ENCODE measurements at places on chromosomes 7 and 10.

- DNase-seq, result no peak
These were observed 765 bp downstream of the WBP1L start for GRCh38 chr10:102744374-102745051.

DNA sequence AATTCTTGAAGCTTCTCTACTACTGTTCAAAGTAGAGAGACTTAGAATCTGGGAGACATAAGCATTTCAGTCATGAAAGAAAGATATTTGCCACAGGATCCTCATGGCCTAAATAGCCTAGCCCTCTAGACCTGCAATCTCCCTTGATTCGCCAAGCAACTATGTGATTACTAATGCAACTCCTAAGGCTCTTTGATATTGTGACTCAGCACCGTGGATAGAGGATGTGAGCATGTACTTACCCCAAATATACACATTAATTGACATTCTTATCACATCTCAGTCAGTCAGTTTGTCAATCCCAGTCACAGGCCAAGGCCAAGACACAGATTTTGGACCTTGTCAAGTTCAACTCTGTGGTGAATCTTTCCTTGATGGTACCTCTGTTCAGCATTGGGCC is 42.6 kb downstream of the GPR37 start:
- no peak for DNase-seq

DNA sequence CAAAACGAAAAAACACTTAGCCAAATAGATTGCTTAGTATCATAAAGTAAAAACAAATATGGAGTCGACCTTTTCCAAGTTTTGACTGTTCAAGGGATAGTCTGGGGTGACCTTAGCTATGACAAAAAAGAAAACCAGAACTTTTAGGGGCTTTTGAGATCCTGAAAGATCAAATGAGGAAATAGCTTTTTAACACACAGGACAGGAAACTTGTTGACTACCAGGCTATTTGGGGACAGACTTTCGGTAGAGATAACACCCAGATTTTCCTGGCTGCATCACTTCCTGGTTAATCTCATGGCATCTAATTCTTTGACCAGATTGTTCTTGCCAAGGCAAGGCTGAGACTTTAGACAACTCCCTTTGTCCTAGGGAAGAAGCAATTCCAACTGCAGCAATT is 34.5 kb upstream of the EGR2 start:
- no peak for DNase-seq

DNA sequence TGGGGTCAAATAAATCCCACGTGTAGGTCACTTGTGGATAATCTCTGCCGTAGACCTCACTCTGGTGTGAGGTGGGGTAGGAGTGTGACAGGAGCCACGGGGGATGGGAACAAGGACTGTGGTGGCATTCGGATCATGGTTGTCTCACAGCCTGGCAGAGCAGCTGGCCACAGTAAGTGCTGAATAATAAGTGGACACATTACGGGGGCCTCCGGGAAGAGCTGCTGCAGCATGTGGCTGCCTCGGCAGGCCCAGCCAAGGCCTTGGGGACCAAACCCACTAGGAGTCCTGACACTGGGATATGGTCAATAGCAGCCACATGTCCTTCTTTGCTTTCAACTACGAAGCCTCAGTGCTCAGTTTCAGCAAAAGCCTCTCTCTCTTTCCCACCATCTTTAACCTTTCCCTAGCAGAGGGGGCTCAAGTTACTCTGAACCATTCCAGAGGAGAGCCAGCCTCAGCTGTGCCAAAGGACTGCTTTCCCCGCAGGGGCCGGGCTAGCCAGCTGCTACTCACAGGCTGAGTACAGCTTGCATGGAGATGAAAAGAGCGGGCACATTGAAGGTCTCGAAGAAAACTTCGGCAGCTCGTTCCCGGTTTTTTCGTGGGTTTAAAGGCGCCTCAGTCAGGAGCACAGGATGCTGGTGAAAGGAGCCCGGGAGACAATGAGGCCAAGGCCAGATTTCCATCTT is 17.3 kb downstream of the ACTR1A start:
- DNase-seq, result no peak

DNA sequence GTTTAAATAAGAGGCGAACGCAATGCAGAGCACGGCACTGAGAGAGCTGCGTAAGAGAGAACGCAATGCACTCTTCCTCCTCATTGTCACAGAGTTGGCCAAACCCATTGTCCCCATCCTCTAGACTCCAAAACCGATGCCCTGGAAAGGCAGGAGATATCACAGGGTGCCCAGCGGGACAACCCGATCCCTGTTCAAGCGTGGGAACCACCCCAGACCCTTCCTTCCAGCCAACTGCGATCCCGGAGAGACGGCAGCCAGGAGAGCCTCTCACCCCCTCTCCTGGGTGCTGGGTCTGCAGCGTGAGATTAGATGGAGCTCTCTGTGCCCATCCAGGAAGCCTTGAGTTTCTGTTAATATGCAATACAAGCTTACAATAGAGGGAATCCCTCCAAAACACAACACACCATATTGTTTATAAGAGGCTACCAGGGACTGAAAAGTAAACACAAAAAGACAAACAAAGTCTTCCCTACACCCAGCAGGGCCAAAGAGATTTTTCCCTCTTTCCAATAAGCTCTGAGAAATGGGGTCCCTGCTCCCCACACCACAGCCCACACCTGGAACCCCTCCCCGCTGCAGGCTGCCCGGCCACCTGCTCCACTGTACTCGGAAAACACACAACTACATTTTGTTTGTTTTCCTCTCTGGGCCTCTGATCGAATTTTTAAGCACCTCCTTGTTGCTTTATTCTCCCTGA is 187.6 kb downstream of the ADARB2 start:
- DNase-seq, result no peak

- DNase-seq, result no peak
These were observed 76.8 kb upstream of the LEP start for GRCh38 chr7:128164061-128164954.

- no peak for DNase-seq
These were observed 188.7 kb upstream of the SEMA3E start for GRCh38 chr7:83837683-83838082.

DNA sequence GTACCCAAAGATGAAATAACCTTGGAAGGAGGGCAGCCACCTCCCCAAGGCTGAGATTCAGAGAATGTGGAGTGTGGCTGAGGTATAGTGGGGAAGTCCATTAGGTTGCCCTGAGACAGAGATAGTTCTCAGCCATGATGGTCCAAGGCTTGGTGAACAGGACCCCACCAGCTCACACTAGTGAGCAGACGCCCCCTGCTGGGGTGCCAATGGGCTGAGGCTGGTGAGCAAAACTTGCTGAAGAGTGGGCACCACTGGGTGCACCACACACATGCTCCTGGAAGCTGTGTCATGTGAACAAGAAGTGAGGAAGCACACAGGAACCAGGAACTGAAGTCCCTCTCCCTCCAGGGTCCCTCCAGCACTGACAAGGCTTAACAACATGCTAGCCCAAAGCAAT is 8.9 kb downstream of the FBXL13 start:
- no peak for DNase-seq

- DNase-seq, result no peak
These were observed 18.6 kb upstream of the VDAC2 start for GRCh38 chr10:75191821-75192568.

DNA sequence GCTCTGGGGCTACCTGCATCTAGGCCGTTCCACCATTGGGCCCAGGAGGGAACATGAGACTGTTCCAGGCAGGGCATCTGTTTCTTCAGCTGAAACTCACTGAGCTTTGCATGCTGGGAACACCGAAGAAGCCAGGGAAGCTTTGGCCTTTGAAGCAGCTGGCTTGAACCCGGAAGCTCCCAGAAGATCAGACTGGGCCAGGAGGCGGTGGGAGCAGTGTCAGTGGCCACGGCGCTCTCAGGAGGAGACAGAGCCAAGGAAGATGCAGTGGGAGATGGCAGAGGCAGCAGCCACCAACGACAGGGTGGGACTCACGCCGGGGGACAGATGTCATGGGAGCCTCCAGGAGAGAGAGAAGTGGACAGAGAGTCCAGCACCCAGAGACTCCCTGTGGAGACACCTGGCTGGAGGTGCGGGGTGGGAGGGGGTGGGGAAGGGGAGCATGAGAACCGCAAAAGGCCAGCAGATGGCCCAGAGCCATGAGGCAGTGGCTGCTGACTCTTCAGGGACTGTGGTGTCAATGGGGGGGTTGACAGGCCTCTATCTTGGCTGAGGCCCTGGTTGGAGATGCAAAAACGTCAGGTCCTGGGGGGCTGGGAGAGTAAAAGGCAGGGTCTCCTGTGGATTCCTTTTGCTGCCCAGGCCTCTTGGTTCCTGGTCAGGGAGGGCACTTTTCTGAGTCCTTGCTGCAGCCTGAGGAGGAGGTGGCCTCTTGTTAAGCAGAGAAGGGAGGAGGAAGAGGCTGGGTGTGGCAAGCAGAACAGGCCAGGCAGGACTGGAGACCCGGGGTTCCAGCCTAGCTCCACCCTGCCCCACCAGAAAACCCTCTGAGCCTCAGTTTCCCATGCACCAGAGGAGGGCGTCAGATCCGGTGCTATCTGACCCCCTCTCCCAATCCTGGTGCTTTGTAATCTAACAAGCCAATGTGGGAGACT is 6.3 kb upstream of the AQP1 start:
- no peak for DNase-seq

GRCh38 chr10:100579261-100580090 is 43.7 kb downstream of the HIF1AN start:
- DNase-seq, result no peak

DNA sequence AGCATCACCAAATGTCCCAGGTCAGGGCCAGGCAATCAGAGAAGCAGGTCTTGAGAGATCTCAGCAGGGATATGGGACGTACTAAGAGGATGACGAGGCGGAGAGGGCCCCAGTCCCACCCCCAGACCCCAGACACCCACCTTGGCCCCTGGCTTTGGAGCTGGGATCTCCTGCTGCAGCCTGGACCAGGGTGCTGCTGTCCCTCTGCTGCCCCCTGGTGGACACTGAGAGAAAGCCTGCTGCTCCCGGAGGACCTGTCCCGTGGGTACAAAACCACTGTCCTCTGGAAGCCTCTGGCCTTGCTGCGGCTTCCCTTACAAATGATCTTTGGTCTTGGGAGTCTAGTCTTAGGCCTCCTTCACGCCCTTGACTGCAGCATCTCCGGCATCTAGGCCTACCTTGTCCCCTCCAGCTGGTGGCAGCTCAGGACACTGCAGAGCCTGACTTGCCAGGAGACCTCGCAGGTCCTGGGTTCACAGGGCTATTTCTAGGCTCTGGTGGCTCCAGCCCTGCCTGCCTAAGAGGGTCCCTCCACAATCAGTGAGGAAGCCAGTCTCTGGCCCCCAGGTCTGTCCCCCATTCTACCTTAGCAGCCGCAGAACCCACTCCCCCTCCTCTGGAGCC is 97.1 kb downstream of the RGS10 start:
- peak; percentile 83 for DNase-seq
